ENCODE measurements at places on chromosomes 1 and 21. TPM values are rescaled to one million over a fixed set of nuclear protein-coding genes. Genes with fewer than 3 reads are reported as not detected.

Gene MYOG
- not detected for total RNA-seq

Gene PGLYRP4
- total RNA-seq = not detected

Gene CDC7
- 12.9 TPM for total RNA-seq

Gene PIK3R3
- total RNA-seq = 3.3 TPM

Gene ETNK2
- 3.4 TPM for total RNA-seq

Gene C8B
- total RNA-seq = not detected

Gene NMNAT1
- 7.4 TPM for total RNA-seq

Gene PAX7
- total RNA-seq = not detected

Gene SUSD4
- total RNA-seq = not detected

Gene PTGER3
- total RNA-seq = 1.6 TPM

Gene LAMB3
- total RNA-seq = 4.6 TPM

Gene OLIG2
- not detected for total RNA-seq

Gene RGSL1
- not detected for total RNA-seq

Gene KCNJ9
- not detected for total RNA-seq

Gene IFNGR2
- total RNA-seq = 117 TPM

Gene OTUD3
- total RNA-seq = 7.7 TPM

Gene GRIK3
- total RNA-seq = not detected

Gene F11R
- 12.7 TPM for total RNA-seq

Gene LAPTM5
- total RNA-seq = not detected

Gene ADPRS
- total RNA-seq = 40.2 TPM

Gene MATN1
- total RNA-seq = under 0.01 TPM

Gene RAVER2
- total RNA-seq = 4.7 TPM

Gene SLAMF6
- not detected for total RNA-seq

Gene OR2T35
- total RNA-seq = not detected

Gene SGIP1
- total RNA-seq = 53.4 TPM

Gene KRTAP21-2
- total RNA-seq = not detected

Gene C1QTNF12
- total RNA-seq = 0.44 TPM

Gene NBPF9
- 21.2 TPM for total RNA-seq

Gene S100A14
- total RNA-seq = not detected

Gene IPO13
- 21.0 TPM for total RNA-seq

Gene TSACC
- total RNA-seq = not detected

Gene AKR7A3
- 0.29 TPM for total RNA-seq

Gene SLC1A7
- 0.14 TPM for total RNA-seq

Gene TNNT2
- not detected for total RNA-seq

Gene LY9
- not detected for total RNA-seq

Gene FLG2
- total RNA-seq = not detected

Gene LCE3C
- not detected for total RNA-seq

Gene ST7L
- total RNA-seq = 21.8 TPM

Gene H3-3A
- 99.8 TPM for total RNA-seq

Measured in placental pericyte (primary cell).